Hematopoietic multipotent progenitor cell treated with erythropoietin and hydrocortisone succinate and interleukin-3 and kit ligand, for 6 days (in vitro differentiated cells): ENCODE measurements at places on chromosomes 16 and 17.

- no peak for DNase-seq
Observed at GRCh38 chr17:8847891-8848290, 19.6 kb downstream of the PIK3R6 start.

- DNase-seq: no peak
Observed at GRCh38 chr17:55299890-55300289, 35.1 kb downstream of the HLF start.

- DNase-seq: peak; percentile 39
Observed at GRCh38 chr17:15942207-15942833, 2.6 kb upstream of the ADORA2B start.

DNA sequence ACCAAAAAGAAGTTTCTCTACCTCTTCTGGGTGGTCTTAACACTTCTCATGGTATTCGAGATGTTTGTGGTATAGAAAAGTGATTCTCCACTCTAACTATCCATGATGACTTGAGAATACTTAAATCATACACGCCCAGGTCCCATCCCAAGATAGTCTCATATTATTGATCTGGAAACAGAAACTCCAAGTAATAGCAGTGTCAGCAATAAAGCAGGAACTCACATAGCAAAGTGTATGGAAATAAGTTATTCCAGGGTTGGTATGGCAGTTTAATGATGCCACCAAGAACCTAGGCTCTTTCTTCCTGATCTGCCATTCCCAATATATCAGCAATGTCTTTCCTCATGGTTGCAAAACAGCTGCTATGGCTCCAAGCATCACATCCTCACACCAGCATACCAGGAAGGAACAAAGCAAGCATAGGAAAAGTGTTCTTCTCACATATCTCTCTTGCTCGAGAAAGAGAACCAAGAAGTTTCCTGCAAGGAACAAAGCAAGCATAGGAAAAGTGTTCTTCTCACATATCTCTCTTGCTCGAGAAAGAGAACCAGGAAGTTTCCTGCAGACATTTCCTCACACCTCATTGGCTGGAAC lies 23.6 kb upstream of the TOX3 start:
- DNase-seq: no peak

- peak; percentile 72 for DNase-seq
Observed at GRCh38 chr16:23508589-23509440, 1.5 kb downstream of the GGA2 start.

DNA sequence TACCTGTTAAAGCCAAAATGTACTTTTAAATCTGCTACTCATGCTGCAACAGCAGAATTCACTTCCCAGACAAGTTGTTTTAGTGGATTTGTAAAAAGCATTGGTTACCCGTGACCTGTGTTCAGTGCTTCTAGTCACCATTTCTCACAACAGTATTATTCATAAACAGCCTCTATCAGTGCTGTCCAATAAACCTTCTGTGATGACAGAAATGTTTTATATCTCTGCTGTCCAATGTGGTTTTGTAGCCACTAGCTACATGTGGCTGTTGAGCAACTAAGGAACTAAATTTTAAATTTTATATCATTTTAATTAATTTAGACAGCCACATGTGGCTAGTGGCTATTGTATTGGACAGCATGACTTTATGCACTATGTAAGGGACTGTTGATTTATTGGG lies 12.6 kb downstream of the MAP3K3 start:
- DNase-seq: peak; percentile 20

GRCh38 chr16:56675685-56676210 lies 6.1 kb downstream of the MT1H start:
- no peak for DNase-seq

DNA sequence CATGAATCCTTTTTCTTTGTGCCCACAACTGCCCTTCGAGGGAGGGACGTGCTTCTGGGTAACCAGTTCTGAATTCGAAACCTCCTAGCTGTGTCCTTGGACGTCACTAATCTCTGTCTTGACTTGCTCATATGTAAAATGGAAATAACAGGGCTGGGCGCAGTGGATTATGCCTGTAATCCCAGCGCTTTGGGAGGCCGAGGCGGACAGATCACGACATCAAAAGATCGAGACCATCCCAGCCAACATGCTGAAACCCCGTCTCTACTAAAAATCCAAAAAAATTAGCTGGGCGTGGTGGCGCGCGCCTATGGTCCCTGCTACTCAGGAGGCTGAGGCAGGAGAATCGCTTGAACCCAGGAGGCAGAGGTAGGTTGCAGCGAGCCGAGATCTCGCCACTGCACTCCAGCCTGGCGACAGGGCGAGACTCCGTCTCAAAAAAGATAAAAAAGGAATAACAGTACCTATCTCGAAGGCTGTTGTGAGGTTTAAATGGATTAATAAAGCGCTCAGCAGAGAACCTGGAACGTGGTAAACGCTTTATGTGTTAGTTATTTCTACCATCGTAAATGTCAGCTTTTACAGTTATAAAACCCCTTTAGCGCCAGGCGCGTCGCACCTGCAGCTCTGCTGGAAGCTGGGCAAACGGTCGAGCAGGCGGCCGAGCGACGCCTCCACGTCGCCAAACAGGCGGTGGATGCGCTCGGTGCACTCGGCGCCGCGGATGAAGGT lies 641 bp downstream of the COG8 start:
- peak; percentile 21 for DNase-seq

GRCh38 chr17:45018514-45018847 lies 33.0 kb downstream of the DCAKD start:
- DNase-seq: no peak

DNA sequence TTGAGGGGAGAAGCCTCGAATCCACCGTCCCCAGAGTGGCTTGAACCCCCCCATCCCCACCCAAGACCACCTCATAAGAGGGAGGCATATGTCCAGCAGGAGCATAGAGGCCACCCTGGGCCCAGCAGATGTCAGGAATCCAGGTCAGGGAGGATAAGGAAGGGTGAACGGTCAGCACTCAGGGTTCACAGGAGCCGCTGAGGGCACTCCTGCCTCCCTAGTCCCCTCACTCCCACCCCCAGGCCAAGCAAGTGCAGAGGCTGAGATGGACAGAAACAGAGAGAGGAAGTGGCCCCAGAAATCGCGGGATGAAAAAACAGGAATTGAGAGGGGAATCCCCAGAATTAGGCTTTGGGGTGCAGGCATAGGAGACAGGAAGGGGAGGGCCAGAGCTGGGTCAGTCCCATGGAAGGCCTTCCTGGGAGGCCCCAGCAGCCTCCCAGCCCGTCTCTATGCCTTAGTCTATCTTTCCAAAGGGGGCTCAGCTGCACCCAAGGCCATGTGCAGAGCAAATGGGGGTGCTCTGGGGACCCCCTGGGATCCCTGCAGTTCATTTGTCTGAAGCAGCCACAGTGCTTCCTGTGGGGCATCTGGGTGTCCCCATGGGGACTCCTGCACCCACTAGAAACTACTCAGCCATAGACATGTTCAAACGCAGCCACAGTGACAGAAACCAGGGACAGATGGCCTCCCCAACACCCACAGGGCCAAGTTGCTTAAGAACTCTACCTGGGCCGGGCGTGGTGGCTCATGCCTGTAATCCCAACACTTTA lies 1.7 kb downstream of the CMTM3 start:
- no peak for DNase-seq

- peak; percentile 24 for DNase-seq
Observed at GRCh38 chr17:29107084-29107483, 64.1 kb downstream of the PIPOX start.

DNA sequence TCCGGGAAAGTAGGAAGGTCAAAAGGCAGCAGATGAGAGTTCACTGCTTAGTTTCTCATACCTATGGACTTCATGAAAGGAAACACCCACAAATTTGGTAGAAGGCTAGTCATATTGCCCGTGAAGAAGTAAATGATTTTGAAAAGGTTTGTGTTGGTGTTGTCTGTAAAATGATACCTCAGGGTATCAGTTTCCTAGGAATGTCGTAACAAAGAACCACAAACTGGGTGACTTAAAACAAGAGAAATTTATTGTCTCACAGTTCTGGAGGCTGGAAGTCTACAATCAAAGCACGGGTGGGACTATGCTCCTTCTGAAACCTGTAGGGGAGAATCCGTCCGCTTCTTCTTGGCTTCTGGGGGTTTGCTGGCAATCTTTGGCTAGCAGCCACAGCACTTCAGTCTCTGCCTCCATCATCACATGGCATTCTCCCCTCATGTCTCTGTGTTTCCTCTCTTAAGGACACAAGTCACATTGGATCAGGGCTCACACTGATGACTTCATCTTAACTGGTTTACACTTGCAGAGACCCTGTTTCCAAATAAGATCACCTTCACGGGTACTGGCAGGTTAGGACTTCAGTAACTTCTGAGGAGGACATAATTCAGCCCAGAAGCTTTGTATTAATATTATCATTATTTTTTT lies 2.0 kb upstream of the NAE1 start:
- DNase-seq: no peak

GRCh38 chr17:39062846-39063680 lies 88.4 kb downstream of the PLXDC1 start:
- no peak for DNase-seq

DNA sequence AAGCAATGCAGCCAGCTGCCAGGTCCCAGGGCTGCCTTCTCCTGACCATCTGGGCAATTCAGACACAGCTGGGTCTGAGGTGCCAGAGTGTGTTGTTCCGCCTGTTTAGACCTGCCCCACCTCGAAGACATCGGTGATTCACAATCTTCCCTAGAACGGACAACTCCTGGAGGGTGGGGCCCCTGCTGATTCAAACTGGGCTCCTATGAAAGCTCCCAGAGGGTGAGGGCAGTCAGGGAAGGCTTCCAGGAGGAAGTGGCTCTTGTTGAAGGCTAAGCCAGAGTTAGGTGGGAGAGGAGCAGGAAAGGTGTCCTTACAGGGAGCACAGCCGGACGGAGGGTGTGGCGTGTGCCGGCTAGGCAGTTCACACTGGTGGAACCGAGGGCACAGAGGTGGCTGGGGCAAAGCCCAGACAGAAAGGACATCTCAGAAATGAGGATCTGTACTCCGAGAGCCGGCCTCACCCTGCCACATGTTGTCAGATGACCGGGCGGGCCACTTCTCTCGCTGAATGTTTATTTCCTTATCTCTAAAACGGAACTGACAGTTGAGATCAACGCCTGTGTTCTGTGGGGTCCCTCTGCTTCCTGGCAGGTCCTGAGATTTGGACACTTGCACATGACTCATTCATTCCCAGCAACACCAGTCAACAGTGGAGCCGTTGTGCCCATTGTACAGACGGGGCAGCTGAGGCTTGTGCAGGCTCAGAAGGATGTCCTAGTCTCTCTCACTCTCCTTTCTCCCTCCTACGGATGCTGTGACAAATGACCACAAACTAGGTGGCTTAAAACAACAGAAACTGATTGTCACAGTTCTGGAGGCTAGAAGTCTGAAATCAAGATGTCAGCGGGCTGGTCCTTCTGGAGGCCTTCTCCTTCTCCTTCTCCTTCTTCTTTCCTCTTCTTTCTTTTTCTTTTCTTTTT lies 26.9 kb upstream of the LITAF start:
- DNase-seq: peak; percentile 97

GRCh38 chr17:10429421-10430045 lies 7.8 kb upstream of the MYH8 start:
- DNase-seq: no peak

- peak; percentile 57 for DNase-seq
Observed at GRCh38 chr16:10325783-10326543, 59.9 kb upstream of the ATF7IP2 start.

- DNase-seq: no peak
Observed at GRCh38 chr17:4477255-4477791, 21.4 kb upstream of the SPNS2 start.

- peak; percentile 76 for DNase-seq
Observed at GRCh38 chr17:68398691-68399637, 58.3 kb downstream of the WIPI1 start.

DNA sequence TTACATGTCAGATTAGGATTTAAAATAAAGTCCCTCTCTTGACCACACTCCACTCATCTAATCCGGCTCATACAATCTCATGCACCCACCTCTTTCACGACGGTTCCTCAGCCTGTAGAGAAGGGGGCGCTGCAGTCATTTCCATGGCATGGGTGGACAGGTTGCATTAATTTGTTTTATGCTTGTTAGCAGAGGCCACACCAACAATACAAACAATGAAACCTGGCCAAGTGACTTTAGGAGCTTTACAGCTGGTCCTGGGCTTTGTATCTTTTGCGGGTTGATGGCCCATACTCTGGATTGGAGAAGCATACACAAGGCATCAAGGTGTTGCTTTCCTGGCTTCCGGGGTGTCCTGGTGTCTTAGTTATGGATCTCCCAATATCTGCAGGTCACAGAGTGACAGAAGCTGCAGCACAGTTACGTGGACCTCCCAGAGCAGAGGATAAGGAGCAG lies 9.7 kb upstream of the SNF8 start:
- peak; percentile 37 for DNase-seq

DNA sequence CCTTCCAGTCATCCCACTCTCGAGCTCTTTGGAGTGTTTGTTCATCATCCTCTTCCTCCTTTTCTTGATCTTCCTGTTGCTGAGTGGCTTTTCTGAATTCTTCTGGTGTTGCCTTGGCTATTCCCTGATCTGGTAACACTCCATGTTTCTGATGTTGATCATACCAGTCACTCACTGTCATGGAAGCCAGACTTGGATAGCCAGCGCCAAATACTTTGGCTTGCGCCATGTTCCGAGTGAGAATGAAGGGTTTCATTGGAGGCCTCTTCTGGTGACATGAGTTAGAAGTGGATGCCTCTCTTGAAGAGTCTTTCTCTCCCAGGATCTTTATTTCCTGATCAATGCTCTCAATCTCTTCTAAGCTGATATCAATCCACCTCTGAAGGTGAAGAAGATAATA lies 31.2 kb downstream of the TEX14 start:
- DNase-seq: no peak

- no peak for DNase-seq
Observed at GRCh38 chr17:42475835-42476234, 17.2 kb downstream of the ATP6V0A1 start.

GRCh38 chr16:83666449-83666848 lies 141.3 kb upstream of the HSBP1 start:
- no peak for DNase-seq

GRCh38 chr16:72255786-72256185 lies 83.8 kb upstream of the PMFBP1 start:
- DNase-seq: no peak

- no peak for DNase-seq
Observed at GRCh38 chr16:57126411-57126810, 34.0 kb downstream of the CPNE2 start.

GRCh38 chr17:14058051-14058450 lies 11.3 kb upstream of the COX10 start:
- DNase-seq: no peak

DNA sequence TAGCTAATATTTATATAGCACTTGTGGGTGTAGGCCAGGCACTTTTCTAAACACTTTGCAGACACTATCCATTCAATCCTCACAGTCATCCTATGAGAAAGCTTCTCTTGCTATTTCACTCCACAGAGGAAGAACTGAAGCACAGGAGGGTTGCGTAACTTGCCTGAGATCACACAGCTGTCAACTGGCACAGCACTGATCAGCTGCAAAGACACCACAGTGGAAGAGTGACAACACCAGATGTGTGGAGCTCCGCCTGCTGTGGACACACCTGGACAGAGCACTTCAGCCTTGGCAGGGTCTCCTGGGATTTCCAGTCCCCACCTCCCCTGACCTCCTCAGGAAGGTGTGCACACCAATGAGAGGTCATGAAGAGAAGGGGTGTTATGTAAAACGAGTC lies 13.3 kb upstream of the CNEP1R1 start:
- DNase-seq: peak; percentile 35

DNA sequence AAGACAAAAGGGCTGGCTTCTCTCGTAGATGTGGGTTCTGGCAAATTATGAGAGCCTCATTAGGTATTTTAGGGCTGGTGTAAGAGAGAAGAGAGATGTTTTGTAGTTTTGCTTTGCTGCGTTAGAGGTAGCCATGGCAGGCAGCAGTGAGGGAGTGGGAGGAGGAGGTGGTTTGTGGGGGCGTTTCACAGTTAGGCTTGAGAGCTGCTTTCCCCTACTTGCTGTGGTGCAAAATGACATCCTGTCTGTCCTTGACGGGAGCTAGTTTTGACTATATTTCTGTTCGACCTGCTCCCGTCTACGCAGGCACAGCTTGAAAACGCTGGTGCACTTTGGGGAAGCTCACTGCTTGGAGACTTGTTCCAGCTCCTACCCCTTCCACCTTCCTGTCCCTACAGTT lies 75.5 kb downstream of the SLC5A11 start:
- no peak for DNase-seq
